A549 treated with CORT108297 at 1 μM for 4 hours (cell line): ENCODE measurements at places on chromosomes 16 and 17. TPM values are rescaled to one million over a fixed set of nuclear protein-coding genes. Genes with fewer than 3 reads are reported as not detected.

The KRTAP4-3 gene
- not detected in 5 replicates for total RNA-seq

The FOXN1 gene
- 0.02 to 0.06 TPM (median 0.04 TPM) in 4 of 5 replicates, not detected in the other for total RNA-seq

The ENPP7 gene
- not detected in 5 replicates for total RNA-seq

The CFAP97D1 gene
- 0.02 TPM in 3 of 5 replicates, not detected in the others for total RNA-seq

The SLC5A10 gene
- 0.12 to 0.38 TPM (median 0.20 TPM) in 5 replicates for total RNA-seq

The KRTAP4-9 gene
- not detected in 5 replicates for total RNA-seq

The CHMP6 gene
- 31.3 to 38.0 TPM (median 34.9 TPM) in 5 replicates for total RNA-seq
